Brain (organoid and tissue), 16 donors: ENCODE measurements at places on chromosomes 1 and 21.

DNA sequence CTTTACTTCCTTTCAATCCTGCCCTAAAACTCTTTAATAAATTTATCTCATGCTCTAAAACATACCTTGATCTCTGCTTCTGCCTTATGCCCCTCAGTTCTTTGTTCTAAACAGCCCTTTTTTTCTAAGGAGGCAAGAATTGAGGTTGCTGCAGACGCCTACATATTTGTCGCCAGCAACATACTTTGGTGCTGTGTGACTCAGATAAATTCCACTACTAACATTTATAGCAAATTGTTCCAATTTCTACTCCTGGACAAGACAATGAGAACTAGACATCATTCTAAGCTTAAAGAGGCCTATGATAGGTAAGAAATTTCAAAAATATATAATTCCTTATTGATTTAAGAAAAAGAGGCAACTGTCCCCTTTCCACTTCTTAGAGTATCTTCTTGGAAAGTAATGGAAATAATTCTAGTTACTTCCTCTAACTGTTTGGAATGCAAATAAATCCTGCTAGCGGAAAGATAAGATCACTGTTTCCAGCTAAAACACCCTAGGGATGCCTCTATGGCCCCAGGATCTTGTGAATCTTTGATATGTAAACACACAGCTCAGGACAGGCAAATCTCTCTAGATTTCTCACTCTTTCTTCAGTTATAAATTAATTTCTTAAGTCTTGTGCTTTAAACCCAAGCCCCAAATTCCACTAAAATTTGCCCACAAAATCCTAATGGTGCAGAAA is 869.1 kb downstream of the KCNT2 start:
- no peak for DNase-seq

DNA sequence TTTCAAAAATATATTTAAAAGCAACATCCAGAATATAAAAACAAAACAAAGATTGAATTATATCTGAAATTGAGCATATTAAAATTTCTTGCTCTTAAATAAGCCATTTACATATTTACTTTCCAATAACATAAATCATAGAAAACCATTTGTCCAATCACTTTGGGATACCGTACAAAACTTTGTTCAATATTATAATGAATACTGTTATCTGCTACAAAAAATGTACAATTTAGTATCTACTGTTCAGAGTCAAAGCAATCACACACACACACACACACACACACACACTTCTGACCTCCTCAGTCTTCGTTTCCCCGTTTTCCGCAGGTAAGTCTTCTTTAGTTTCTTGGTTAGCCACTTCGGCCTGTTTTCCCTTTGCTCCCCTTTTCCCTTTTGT is 4.0 kb downstream of the HMGN1 start:
- no peak for DNase-seq

- DNase-seq: no peak
Measured at GRCh38 chr21:31273278-31273677, 70.8 kb downstream of the TIAM1 start.

GRCh38 chr1:152630596-152630995 is 7.7 kb upstream of the LCE3A start:
- DNase-seq: no peak

DNA sequence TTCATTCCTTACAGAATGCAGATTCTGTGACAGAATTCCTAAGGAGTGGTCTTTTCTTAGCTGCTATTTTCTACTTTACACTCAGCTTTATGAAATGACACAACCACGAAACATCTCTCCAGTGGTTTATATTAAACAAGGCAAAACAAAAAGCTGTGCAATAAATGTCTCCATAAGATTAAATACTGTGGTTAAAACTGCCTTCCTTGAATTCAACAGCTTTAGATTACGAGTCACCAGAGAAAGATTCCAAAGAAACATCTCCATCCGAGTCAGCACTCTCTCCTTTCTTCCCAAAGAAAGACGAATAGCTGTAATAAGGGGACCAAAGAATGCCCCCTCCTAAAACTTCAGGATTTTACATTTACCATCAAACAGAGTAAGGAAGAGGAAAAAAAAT is 4.6 kb upstream of the C1orf87 start:
- no peak for DNase-seq

DNA sequence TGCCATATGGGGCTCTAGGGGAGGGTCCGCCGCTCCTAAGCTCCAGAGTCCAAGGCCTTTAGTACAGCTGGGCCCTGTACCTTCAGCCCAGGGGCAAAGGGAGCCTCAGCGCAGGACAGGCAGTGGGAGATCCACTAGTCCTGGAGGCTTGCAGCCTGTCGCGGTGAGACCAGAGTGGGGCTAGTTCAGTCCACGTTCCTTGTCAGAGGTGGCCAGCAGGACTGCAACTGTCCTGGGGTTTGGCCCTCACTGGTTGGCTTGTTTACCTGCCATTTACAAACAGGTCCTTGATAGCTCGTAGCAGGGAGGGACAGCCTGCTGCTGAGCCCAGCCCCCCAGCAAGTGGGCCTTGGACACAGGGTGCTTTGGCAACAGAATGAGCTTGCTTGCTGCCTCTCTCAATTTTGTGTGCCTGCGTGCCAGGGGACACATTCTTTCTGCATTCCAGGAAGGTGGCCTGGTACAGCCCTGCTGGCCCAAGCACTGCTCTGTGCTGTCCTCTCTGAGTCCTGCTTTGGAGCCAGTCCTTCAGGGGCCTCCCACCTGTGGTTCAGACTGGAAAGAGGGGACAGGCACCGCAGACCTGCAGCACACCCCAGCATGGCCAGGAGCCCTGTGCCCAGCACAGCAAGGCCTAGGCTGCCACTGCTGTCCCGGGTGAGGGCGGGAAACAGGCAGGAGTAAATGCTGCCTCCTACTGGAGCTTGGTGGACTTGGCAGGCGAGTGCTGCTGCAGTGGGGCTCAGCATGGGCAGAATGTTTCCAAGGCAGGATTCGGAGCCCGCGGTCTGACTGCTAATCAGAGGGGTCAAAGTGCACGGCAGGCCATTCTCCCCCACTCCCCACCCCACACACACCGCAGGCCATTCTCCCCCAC is 15.2 kb downstream of the H6PD start:
- no peak for DNase-seq

DNA sequence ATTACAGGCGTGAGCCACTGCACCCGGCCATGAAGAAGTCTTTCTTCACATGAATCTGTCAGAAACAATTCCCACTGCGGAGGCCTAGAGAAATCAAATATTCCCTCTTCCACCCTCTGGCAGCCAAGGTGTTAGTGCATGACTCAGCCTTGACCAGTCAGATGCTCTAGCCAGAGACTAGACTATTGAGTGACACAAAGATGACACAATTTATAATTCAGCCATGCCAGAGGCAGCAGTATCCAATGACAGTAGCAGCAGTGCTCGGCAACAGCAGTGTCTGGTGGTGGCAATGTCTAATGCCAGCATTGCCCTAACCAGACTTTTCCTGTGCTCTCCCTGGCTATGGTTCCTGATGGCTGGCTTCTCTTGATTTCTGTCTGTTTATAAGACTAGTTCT is 8.7 kb downstream of the CTXND2 start:
- no peak for DNase-seq

DNA sequence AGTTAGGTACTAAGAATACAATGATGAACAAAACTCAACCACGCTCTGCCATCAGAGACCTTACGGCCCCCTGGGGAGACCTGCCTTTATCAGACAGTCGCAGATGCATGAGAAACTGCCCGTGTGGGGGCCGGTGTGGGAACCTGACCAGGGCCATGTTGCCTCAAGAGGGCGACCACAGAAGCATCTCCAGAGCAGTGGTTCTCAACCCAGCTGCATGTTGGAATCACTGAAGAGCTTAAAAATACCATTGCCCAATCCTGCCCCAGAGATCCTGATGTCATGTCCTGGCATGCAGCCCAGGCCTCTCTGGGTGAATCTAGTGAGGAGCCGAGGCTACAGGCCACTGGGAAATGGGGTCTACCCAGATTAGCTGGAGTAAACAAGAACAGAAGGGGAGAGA is 108.7 kb downstream of the PRDM2 start:
- no peak for DNase-seq

DNA sequence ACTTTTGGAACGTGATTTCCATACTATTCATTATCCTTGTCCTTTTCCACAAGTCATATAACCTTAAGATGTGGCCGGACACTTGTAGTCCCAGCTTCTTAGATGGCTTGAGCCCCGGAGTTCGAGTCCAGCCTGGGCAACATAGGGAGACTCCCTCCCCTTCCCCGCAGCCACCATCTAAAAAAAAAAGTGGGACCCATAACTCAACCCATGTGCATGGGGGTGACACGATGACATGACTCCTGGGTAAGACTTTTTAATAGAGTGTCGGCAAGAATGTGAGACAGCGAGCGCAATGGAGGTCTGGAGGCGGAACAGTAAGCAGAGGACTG is 25.7 kb downstream of the MIA3 start:
- DNase-seq: no peak

DNA sequence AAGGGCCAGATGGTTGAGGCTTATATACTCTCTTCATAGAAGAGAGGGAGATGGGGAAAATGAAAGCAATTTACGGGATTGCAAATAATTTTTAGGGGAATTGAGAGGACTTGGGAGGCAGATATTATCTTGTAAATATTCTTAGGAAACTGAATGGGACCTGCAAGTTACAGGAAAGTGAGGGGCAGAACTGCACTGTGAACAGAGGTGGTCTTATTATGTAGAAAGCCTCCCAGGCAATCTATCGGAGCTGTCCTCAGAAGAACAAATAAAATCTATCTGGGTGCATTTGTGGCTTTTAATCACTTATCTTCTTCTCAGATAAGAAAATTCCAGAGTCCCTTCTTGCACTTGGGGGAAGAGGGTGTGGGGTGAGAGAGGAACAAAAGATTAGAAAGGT is 223.5 kb downstream of the RHOU start:
- DNase-seq: no peak

DNA sequence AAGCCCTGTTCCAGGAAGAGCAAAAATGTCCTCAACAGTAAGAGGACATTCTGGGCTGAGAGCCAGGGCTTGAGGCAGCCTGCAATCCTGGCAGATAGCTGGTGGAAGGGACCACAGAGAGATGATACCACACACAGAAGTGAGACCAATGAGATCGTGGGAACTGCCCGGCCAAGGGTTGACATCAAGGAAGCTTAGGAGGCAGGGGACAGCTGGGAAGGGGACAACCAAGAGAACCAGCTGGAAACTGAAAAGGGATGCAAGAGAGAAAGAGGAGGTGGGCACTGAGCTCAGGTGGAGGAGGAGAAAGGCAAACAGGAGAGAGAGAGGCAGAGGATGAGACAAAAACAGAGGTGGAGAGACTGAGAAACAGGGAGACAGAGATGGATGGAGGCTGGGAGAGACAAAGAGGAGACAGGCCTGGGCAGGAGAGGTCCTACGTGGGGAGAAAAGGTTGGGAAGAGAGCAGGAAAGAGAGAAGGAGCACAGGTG is 9.2 kb downstream of the PDZK1IP1 start:
- no peak for DNase-seq

DNA sequence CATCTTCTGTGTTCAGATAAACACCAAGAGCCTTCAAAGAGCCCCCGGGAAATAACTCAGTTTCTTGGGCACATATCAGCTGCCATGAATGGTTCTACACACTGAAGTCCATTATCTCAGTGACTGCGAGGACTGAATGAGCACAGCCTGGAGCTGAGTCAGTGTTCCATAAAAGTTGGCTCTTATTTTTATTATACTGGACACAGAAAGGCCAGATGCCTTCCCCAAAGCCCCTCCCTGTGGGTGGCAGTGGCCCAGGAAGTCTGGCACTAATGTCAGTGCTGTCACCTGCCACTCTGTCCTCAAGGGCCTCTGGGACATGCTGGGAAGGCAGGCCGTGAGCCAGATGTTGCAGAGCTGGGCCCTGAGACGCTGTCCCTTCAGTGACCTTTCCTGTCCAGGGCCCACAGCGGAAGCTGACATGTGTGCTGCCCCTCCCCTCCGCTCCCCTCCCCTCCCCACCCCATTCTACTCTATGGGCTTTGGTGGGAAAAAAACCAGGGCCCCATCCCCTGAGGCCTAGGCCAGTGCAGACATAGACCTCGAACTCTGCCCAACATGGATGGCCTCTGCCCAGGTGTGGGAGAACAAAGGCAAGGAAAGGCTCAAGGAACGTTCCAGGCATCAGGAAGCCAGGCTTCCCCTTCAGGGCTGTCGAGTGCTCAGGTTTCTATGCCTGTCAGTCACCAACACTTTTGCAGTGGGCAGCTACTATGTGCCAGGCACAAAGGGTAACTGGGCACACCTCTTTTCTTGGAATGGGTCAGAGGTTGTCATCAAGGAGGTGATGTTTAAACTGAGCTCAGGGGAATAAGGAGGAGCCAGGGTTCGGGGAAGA is 22.4 kb upstream of the NPPB start:
- DNase-seq: peak; percentile 26

DNA sequence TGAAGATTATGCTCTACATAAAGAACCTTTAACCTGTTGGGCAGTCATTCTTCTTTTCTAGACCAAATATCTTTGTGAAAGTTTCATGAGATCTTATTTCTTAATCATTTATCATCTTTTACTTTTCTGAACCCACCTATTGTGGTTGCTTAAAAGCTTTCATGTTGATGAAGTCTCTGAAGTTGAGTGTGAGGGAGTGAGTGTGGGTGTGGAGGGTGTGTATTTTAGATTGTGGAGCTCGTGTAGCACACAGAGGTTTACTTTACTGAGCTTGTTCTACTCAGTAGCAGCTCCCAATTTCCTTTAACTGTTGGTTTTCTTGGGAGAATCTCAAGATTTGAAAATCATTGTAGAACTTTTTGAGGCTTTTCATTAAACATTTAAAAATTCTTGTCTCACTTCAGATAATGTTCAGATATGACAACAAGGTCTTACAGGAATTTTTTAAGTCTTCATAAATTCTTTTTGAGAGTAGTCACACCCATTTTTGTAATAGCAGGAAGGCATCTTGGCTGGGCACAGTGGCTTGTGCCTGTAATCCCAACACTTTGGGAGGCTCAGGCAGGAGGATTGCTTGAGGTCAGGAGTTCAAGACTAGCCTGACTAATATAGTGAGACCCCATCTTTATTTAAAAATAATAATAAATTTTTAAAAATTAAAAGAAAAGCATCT is 17.0 kb downstream of the SRRM1 start:
- DNase-seq: no peak

GRCh38 chr1:59433440-59433813 is 136.5 kb downstream of the FGGY start:
- DNase-seq: no peak

GRCh38 chr1:200366577-200367253 is 43.1 kb downstream of the ZNF281 start:
- DNase-seq: peak; percentile 5

DNA sequence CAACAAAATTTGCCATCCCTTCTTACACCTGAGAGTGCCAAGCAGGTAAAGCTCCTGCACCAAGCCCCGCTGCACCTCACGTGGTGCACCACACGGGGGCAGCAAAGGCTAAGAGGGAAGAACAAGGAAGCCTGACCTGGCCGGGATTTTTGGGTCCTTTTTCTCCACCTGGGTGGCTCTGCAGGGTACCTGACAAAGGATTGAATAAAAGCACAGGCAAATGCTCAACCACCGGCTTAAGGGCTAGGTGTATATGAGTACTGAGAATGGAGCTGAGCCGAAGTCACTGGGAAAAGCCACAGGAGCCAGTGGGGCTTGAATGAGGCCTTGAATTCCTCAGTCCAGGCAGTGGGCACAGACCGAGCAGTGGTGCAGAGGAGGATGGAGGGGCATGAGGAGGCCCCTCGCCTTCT is 36.4 kb downstream of the ZNF697 start:
- DNase-seq: peak; percentile 64

GRCh38 chr21:45302082-45303061 is 14.7 kb upstream of the POFUT2 start:
- DNase-seq: no peak
